ENCODE measurements at places on chromosomes 6 and 20. TPM values are rescaled to one million over a fixed set of nuclear protein-coding genes. Genes with fewer than 3 reads are reported as not detected.

PLA2G7 gene
- total RNA-seq = not detected

DNA sequence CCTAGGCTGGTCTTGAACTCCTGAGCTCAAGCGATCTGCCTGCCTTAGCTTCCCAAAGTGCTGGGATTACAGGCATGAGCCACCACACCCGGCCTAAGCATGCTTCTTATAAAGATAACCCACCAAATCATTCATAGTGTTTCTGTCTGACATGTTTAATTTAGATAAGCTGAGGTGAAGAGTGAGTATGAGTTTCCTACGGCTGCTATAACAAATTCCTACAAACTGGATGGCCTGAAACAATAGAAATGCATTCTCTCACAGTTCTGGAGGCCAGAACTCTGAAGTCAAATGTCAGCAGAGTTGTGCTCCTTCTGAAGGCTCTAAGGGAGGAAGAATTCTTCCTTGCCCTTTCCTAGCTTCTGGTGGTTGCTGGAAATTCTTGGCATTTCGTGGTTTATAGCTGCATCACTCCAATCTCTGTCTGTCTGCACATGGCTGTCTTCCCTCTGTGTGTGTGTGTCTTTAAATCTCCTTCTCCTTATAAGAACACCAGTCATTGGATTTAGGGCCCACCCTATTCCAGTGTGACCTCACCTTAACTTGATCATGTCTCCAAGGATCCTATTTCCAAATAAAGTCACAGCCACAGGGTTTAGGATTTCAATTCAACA is 29.9 kb downstream of the MAPK13 start:
- no peak for ATAC-seq

GRCh38 chr6:112396221-112396620 is 49.1 kb downstream of the RFPL4B start:
- ATAC-seq = no peak

CYP39A1 gene
- 33.9 TPM for total RNA-seq

GRCh38 chr6:14660806-14661579 is 543.4 kb downstream of the CD83 start:
- ATAC-seq = no peak

MAPK14 gene
- 77.5 TPM for total RNA-seq

PAK1IP1 gene
- total RNA-seq = 14.6 TPM

EYS gene
- not detected for total RNA-seq

NOL4L gene
- total RNA-seq = 11.8 TPM

SLC22A3 gene
- 24.5 TPM for total RNA-seq

- ATAC-seq = no peak
Observed at GRCh38 chr20:58433029-58433647, 44.1 kb downstream of the VAPB start.

GRCh38 chr20:47501116-47501481 is 588 bp upstream of the NCOA3 start:
- peak; percentile 16 for ATAC-seq

DNA sequence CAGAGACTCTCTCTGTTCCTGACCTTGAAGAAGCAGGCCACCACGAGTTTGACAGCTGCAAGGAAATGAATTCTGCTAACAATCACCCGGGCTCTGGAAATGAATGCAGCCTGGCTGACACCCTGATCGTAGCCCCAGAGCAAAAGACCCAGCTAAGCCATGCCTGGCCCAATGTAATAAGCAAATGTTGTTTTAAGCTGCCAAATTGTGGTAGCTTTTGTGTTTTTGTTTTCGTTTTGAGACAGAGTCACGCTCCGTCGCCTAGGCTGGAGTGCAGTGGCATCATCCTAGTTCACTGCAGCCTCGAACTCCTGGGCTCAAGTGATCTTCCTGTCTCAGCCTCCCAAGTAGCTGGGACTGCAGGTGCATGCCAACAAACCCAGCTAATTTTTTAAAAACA is 3.3 kb upstream of the OXT start:
- ATAC-seq = no peak

SLC52A3 gene
- 0.67 TPM for total RNA-seq

Data from gastroesophageal sphincter (tissue), 4 donors.